ENCODE measurements at places on chromosomes 6 and 20.

GRCh38 chr6:142242269-142242668 is 59.5 kb upstream of the ADGRG6 start:
- DNase-seq: no peak

DNA sequence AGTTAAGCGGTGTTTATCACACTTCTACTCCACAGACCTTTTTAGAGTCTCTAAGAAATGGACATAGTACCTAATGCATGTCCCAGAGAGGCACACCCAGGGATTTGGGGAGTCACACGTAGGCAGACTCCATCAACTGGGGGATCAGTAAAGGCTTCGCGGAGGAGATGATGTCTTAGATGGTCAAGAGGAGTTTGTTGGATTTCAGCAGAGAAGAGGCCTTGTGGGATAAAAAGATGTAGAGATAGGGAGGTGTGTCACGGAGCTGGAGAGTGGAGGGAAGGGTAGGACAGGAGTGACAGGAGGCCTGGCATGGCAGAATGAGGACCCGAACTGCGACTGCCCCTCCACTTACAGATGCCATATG is 9.1 kb downstream of the DYNLRB1 start:
- no peak for DNase-seq

- DNase-seq: no peak
Measured at GRCh38 chr6:154909821-154910220, 85.3 kb upstream of the TIAM2 start.

DNA sequence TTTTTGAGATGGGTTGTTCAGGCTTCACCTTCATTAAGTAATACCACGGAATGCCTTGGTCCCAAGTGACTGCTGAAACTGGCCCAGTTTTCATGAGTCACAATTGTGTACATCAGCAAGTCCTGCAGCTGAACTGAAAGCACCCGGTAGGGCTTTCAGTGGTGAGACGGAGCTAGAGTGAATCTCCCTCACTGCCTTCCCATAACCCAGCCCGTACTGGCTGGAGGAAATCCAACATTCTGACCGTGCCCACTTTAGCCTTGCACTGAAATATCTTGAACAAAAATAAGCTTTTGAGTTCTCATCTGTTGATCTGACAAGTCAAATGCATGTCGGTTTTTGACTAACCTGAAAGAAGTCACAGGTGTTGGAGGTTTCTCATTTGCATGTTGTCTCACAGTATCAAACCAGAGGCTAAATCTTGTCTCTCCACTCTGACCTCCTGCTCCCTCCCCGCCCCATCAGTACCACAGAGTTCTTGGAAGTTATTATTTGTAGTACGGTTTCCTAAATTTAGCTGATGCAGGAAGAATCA is 35.9 kb downstream of the DUSP22 start:
- no peak for DNase-seq

DNA sequence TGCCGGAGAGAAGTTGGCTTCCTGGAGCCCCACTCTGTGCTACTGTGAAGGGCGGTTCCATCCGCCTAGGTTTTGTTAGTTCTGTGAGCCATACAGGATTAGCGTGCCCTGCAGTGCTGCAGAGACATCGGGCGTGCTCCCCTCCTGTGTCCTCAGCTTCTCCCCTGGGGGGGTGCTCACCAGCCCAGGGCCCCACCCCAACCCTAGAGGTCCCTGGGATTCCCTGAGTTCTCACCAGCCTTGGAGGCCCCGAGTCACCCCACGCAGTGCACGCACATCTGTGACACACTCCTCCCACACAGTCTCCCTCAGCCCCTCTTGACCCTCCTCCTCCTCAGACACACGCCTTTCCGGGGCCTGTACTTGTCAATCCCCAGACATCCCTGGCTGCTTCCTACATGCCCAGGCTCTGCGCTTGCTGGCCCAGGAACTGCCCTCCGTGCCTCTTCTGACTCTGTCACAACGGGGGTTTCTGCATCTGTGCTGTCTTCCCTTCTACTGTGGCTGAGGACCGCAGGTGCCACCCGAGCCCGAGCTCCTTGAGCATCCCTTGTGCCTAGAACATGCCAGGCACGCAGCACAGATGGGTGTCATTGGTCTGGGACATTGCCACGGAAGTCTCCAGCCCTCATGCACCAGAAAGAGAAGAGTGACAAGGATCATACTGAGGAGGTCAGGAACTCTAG is 123.2 kb upstream of the RPS6KA2 start:
- DNase-seq: no peak

DNA sequence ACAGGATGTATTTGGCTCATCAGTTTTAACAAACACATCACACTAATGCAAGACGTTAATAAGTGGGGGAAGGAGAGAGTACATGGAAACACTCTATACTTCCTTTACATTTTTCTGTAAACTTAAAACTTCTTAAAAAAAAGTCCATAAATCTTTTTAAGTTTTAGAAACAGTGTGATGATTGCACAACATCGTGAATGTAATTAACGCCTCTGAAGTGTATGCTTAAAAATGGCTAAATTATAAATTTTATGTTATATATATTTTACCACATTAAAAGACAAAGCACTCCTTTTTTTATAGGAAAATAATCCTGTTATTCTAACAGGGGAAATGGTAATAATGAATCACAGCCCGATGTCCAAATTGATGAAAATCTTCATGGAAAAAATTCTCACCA is 144.1 kb upstream of the RUNX2 start:
- no peak for DNase-seq
